SK-N-SH (cell line): ENCODE measurements at places on chromosomes 12 and 14.
A peak's percentile ranks its signal among the peaks of the same experiment; 100 is the strongest.

- no peak for DNase-seq
Observed at GRCh38 chr12:10147714-10148403, 17.9 kb upstream of the CLEC7A start.

DNA sequence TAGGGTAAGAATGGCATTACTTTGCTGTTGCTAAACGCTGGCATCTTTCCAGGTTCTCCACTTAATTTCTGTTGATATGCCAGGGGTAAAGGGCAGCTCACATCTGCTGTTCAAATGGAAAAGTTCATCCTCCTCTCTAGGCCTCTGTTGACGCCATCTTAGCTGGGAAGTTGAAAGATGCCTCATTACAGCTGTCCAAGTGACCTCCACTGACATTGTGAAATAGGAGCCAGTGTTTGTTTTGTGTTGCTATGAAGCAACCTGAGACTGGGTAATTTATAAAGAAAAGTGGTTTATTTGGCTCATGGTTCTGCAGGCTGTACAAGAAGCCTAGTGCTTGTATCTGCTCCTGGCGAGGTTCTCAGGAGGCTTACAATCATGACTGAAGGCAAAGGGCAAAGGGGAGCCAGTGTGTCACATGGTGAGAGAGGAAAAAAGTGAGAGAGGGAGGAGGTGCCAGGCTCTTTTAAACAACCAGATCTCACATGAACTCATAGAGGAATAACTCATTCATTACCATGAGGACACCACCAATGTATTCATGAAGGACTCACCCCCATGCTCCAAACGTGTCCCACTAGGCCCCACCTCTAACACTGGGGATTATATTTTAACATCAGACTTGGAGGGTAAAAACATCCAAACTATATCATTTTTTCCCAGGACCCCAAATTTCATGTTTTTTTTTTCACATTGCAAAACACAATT, 3.2 kb upstream of the ADAM21 start:
- no peak for DNase-seq

GRCh38 chr12:69085852-69086251, 152.9 kb upstream of the CPM start:
- no peak for DNase-seq

DNA sequence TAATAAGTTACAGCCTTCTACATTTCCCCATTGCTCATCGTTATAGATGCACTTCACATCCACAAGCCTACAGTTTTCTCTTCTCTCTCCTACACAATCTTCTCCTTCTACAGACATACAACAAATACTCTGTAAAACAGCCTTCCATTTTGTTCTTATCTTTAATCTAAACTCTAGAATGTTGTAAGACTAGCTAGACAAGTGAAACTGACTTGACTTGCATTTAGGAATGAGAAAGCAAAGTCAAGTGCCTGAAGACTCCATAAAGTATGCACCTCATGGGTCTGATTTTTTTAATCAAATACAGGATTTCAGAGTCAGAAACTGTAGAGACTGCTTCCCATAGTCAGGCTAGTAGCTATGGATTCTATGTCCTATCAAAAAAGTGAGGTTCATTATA, 190.3 kb downstream of the KLHL28 start:
- no peak for DNase-seq

GRCh38 chr12:69900720-69901131, 75.7 kb downstream of the MYRFL start:
- DNase-seq, result peak; percentile 29

- no peak for DNase-seq
Observed at GRCh38 chr14:105745433-105746123, 219.2 kb downstream of the TMEM121 start.

DNA sequence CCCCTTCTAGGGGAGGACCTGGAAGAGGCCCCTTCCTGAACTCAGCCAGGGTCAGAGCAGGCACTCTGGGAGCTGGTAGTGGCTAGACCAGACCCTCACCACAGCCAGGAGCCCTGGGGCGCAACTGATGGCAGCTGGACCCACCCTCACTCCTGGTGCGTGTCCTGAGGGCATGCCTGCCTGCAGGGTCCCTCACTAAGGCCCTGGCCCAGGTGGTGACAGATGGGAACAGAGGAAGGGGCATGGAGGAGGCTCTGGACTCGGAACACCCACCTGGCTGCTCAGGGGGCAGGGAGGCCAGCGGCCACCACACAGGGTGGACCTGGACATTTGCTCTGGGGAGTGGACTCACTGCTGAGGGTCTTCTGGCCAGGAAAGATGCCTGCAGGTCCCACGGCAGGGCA, 342.2 kb upstream of the SFSWAP start:
- DNase-seq, result peak; percentile 42

DNA sequence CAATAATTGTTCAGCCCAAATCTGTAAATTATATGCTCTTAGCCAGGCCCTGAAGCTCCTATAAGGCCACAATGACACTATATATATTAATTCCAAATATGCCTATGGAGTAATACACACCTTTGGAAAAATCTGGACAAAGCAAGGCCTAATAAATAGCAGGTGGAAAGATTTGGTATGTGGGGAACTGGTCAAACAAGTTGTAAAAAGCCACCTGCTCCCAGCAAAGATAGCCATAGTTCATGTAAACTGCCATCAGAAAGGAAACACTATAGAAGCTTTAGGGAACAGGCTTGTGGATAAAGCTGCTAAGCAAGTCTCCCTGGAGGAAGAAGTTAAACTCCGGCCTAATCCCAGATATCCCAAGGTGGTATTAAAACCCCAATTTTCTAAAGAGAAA, 29.7 kb downstream of the PRMT8 start:
- DNase-seq, result no peak

DNA sequence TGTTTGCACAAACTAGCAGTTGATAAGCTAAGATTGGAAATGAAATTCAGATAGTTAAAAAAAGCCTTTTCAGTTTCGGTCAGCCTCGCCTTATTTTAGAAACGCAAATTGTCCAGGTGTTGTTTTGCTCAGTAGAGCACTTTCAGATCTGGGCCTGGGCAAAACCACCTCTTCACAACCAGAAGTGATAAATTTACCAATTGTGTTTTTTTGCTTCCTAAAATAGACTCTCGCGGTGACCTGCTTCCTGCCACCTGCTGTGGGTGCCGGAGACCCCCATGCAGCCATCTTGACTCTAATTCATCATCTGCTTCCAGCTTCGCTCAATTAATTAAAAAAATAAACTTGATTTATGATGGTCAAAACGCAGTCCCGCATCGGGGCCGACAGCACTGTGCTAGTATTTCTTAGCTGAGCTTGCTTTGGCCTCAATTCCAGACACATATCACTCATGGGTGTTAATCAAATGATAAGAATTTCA, 335.6 kb downstream of the TMEM121 start:
- no peak for DNase-seq

GRCh38 chr14:62528296-62528695, 517.0 kb downstream of the KCNH5 start:
- no peak for DNase-seq

DNA sequence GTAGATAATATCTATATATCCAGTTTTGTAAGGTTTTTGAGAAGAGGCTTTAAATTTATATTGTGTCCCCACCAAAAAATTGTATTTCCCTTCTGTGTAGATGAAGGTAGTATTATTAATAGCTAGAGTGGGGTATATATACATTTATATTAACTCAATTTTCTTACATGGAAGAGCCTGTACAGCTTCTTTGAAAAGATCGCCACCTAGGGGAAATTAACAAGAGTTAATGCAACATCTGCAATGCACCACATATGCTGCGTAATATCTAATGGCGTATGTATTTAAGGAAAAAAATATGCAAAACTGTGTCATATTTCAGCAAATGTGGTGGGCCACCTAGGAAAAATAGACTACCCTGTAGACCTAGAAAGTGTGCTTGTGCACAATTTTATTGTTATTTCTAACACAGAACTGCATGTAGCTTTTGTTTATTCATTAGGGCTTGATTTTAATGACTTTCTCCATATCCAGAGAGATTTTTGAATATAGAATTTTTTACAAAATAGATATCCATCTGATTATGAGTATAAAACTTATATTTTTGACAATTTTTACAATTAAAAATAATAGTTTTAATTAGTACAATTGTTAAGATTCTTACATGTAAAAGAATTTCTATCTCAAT, 14.0 kb downstream of the CCER1 start:
- peak; percentile 32 for DNase-seq

DNA sequence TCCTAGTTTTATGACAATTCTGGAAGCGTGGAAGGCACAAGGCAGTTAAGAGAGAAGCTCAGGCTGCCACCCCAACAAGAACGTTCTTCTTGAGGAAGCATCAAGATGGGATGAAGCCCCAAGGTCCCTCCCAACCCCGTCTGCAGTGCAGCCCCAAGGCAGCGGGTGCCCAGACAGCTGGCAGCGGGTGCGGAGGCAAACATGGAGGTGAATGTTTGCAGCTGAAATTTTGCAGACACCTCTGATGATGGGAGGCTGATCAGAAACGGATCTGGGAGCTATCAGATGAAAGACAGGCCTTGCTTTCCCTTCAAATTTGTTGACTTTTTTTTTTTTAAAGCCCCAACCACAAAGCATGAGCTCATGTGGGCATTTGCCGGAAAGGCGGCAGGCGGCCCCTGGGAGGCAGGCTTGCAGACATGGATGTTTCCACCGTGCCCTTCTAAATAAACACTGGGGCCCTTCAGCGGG, 230.7 kb upstream of the RTL1 start:
- DNase-seq, result peak; percentile 6

DNA sequence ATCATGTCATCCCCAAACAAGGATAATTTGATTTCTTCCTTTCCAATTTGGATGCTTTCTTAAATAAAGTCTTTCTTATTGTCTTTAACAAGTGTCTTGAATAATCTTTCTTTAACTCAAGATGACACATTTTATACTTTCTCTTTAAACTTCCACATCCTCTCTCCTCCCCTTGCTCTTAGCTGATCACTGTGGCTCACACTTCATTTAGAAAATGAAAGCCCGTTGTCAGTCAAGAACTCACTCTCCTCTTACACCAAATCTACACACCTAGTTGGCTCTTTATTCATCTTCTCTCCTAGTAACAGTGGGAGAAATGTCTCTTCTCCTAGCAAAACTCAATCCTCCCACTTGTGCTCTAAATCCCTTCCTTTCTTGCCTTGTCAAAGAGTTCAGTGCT, 10.4 kb upstream of the RMST start:
- DNase-seq, result no peak

- DNase-seq, result no peak
Observed at GRCh38 chr12:30996752-30997151, 70.2 kb downstream of the TSPAN11 start.

DNA sequence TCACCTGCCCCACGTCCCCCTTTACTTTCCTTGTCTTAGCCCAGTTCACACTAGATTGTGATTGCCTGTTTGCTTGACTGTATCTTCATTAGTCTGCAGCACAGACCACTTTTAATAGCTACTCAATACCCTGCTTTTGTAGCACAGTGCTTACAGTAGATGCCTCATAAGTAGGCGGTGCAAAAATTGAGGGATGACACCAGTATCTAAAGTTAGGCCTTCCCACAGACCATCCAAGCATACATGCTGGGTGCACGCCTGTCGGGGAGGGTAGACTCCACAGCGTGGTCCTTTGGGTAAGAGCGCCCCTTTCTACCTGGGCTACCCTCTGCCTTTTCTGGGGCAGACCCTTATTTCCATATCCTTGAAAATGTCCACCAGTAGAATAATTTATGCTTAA, 140.8 kb downstream of the GCH1 start:
- DNase-seq, result no peak

GRCh38 chr14:61461808-61462275, 140.5 kb downstream of the PRKCH start:
- peak; percentile 44 for DNase-seq

DNA sequence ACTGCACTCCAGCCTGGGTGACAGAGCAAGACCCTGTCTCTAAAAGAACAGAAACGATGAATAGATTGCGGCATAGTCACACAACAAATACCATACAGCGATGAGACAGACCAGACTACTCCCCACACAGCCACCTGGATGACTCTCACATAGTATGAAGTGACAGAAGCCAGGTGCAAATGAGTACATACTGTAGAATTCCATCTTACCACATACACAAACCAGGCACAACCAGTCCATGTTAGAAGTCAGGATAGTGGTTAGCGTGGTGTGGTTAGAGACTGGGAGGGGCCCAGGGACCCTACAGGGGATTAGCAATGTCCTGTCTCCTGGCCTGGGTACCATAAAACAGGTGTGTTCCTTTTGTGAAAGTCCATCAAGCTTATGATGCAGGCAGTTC, 53.8 kb downstream of the FAM222A start:
- peak; percentile 20 for DNase-seq

DNA sequence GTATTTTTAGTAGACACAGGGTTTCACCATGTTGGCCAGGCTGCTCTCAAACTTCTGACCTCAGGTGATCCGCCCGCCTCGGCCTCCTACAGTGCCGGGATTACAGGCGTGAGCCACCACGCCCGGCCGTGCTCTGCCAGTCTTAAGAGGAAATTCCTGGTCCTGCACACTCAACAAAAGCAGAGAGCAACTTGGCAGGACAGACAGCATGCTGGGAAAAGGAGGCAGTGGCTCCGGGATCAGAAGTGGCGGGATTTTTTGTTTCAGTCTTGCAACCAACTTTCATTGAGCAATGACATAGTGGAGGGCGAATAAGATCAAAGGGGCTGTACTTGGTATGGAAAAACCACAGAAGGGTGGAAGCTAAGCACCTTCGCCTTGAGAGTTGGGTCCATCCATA, 2.1 kb downstream of the CKAP4 start:
- no peak for DNase-seq

GRCh38 chr12:53340398-53340797, 4.2 kb upstream of the SP7 start:
- peak; percentile 6 for DNase-seq
